ENCODE measurements at places on chromosomes 5 and 9. TPM values are rescaled to one million over a fixed set of nuclear protein-coding genes. Genes with fewer than 3 reads are reported as not detected.

- H3K4me1 ChIP-seq, result peaks cover 24% of the 10 kb centered on the region
- H3K27me3 ChIP-seq, result no peaks in the 10 kb centered on the region
These were observed 50.3 kb downstream of the SEMA6A start for GRCh38 chr5:116524051-116524904.

DNA sequence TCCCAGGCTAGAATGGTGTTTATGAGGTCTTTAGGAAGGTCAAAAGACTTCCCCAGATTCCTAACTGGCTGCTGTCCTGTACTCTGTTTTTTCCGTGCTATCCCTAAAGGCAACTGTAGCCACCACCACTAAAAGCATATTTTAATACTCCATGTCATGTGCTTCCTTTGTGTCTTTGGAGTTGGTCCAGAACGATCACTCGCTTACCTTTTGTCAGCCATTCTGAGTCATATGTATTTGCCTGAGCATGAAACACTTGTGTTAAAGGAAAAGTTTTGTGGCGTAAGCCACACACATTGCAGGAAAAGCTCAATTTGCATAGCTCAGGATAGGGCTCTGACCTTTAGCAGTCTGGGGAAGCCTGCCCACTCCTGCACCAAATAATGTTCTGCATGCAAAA lies 299.6 kb downstream of the NTRK2 start:
- H3K4me1 ChIP-seq, result no peaks in the 10 kb centered on the region
- no peak for DNase-seq
- H3K27me3 ChIP-seq, result no peaks in the 10 kb centered on the region
- H3K27ac ChIP-seq, result no peak overlapping the region
- no peaks in the 10 kb centered on the region for H3K36me3 ChIP-seq
- no peak overlapping the region for H3K4me3 ChIP-seq

DNA sequence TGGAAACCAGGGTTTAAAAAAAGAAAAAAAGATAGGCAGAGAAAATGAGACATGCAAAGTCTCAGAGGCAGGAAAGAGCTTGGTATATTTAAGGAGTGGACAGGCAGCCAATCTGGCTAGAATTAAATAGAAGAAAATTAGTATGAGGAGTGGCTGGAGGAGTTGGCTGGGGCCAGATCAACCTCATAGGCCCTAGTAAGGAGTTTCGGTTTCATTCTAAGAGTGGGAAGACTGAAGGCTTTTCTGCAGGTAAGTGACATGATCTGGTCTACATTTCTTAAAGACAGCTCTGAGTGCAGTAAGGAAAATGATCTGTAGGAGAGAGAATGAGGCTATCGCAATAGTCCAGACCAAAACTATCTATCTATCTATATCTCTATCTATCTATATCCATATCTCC lies 27.5 kb downstream of the ADRB2 start:
- H3K27ac ChIP-seq, result peak overlapping the region; percentile 10
- H3K36me3 ChIP-seq, result no peaks in the 10 kb centered on the region
- peaks cover 44% of the 10 kb centered on the region for H3K4me1 ChIP-seq
- H3K27me3 ChIP-seq, result no peaks in the 10 kb centered on the region
- H3K4me3 ChIP-seq, result no peak overlapping the region

GRCh38 chr9:556199-556598 lies 285.3 kb upstream of the DMRT1 start:
- H3K4me1 ChIP-seq, result no peaks in the 10 kb centered on the region
- H3K27me3 ChIP-seq, result no peaks in the 10 kb centered on the region
- no peak for DNase-seq
- no peak overlapping the region for H3K27ac ChIP-seq

- H3K27me3 ChIP-seq, result no peaks in the 10 kb centered on the region
- no peaks in the 10 kb centered on the region for H3K36me3 ChIP-seq
- no peak for DNase-seq
- no peaks in the 10 kb centered on the region for H3K4me1 ChIP-seq
- H3K4me3 ChIP-seq, result no peak overlapping the region
These were observed 101.7 kb upstream of the FST start for GRCh38 chr5:53378590-53379247.

- H3K4me3 ChIP-seq, result no peak overlapping the region
- no peak overlapping the region for H3K27ac ChIP-seq
- H3K4me1 ChIP-seq, result peaks cover 13% of the 10 kb centered on the region
- no peak for DNase-seq
These were observed 82.6 kb downstream of the GPR21 start for GRCh38 chr9:123116036-123116435.

DNA sequence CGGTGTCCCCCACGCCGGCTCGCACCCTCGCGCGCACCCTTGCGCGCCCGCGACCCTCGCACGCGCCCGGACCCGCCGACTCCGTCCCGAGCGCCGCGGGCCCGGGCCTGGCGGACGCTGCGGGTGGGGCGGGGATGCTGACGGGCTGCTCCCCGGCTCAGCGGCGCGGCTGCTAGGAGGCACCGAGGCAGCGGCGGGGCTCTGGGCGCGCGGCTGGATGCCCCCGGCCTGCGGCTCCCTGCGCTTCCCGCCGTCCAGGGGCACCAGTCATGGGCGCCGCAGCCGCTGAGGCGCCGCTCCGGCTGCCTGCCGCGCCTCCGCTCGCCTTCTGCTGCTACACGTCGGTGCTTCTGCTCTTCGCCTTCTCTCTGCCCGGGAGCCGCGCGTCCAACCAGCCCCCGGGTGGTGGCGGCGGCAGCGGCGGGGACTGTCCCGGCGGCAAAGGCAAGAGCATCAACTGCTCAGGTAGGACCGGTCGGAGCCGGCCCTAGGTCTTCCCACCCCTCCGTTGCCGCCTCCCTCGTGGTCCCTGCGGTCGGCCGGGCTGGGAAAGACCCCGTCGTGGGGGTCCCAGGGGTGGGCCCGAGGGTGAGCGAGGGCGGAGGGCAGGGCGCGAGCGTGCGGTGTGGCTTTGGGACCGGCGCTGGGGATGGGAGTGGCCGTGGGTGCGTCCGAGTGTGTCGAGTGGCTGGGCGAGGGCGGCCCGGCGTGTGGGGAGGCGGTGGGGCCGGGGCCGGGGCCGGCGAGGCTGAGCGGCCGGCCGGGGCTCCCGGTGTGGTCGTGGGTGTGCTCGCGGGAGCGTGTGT lies 530 bp downstream of the TMEFF1 start:
- peaks cover 35% of the 10 kb centered on the region for H3K27me3 ChIP-seq
- H3K4me1 ChIP-seq, result no peaks in the 10 kb centered on the region
- no peak for DNase-seq
- H3K4me3 ChIP-seq, result peak overlapping the region; percentile 64
- H3K27ac ChIP-seq, result no peak overlapping the region

- no peaks in the 10 kb centered on the region for H3K27me3 ChIP-seq
- H3K36me3 ChIP-seq, result no peaks in the 10 kb centered on the region
- no peak for DNase-seq
- H3K4me1 ChIP-seq, result no peaks in the 10 kb centered on the region
These were observed 493.2 kb upstream of the KLF4 start for GRCh38 chr9:107982745-107983144.

Gene CFAP77
- 0.70 TPM for total RNA-seq

DNA sequence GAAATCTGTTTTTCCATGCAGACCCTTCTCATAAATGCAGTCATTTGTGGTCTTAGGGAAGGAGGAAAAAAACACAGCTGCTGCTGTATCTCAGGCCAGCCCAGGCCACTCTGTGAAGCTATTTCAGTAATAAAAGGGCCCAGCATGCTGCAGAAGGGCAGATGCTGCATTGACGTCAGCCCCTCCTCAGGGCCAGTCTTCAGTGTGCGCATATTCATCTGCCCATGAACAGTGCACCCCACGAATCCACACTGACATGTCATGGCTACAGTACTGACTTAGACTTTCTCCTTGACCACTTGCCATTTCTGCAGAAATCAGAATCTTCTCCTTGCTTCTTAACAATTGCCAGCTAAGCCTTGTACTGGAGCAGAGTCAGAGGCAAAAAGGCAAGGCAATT lies 304.7 kb downstream of the GABRG2 start:
- H3K4me3 ChIP-seq, result no peak overlapping the region
- H3K27me3 ChIP-seq, result no peaks in the 10 kb centered on the region
- H3K36me3 ChIP-seq, result no peaks in the 10 kb centered on the region

- no peaks in the 10 kb centered on the region for H3K36me3 ChIP-seq
- peak; percentile 93 for DNase-seq
- peak within 1 kb of the TSS; percentile 97 for H3K4me3 ChIP-seq
- peaks cover 6% of the 10 kb centered on the region for H3K4me1 ChIP-seq
These were observed at the start of gene KDM4C for GRCh38 chr9:6757456-6758247. Gene KDM4C, plus strand, starts transcription at chr9:6757973. Its CDS starts 35,016 bp downstream, at chr9:6792989.

GRCh38 chr5:158283397-158283796 lies 424.5 kb upstream of the CLINT1 start:
- no peak overlapping the region for H3K4me3 ChIP-seq
- H3K4me1 ChIP-seq, result peaks cover 5% of the 10 kb centered on the region
- DNase-seq, result no peak
- no peaks in the 10 kb centered on the region for H3K36me3 ChIP-seq
- peaks cover 3% of the 10 kb centered on the region for H3K27me3 ChIP-seq
- no peak overlapping the region for H3K27ac ChIP-seq

GRCh38 chr9:34405719-34406118 lies 29.0 kb upstream of the MYORG start:
- no peak for DNase-seq
- no peaks in the 10 kb centered on the region for H3K27me3 ChIP-seq
- no peaks in the 10 kb centered on the region for H3K4me1 ChIP-seq

Gene ZFP2
- 1.1 TPM for total RNA-seq

DNA sequence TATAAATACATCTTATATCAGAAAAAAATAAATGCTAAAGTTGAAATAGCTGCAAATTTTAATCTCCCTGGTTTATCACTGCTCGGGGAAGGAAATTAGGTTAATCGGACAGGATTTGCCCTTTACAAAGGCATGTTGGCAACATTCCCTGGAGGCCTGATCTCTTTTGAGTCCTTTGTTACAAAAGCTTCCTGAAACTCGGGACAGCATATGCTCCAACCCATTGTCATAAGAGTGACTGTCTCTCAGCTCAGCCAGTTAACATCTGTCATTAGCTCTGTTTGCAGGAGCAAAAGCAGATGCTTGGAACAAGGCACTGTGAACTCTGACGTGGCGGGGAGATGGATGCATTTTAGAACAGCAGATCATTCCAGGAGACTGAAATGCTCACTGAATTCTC lies 80.6 kb downstream of the MYO10 start:
- H3K4me1 ChIP-seq, result peaks cover 20% of the 10 kb centered on the region
- H3K4me3 ChIP-seq, result no peak overlapping the region
- H3K27me3 ChIP-seq, result no peaks in the 10 kb centered on the region
- DNase-seq, result no peak

DNA sequence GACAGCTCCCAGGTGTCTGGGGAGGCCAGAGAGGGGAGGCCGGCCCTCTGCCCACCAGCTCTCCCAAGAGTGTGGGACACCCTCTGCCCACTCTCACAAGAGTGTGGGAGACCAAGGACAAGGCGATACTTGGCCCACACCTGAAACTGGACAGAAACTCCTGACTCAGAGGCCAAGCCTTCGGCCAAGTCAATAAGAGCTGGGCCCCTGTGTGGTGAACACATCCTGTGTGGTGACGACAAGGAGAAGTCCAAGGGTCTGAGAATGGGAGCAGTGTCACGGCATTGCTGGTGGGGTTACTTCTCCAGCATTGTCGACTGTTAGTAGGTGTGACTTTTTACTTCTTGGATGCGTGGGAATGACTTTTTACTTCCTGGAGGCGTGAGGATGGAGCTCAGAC lies 14.6 kb upstream of the F2RL1 start:
- H3K36me3 ChIP-seq, result no peaks in the 10 kb centered on the region
- H3K27me3 ChIP-seq, result no peaks in the 10 kb centered on the region
- no peak overlapping the region for H3K4me3 ChIP-seq
- peaks cover 3% of the 10 kb centered on the region for H3K4me1 ChIP-seq
- no peak overlapping the region for H3K27ac ChIP-seq
- DNase-seq, result no peak

Gene C7
- total RNA-seq, result 75.5 TPM

DNA sequence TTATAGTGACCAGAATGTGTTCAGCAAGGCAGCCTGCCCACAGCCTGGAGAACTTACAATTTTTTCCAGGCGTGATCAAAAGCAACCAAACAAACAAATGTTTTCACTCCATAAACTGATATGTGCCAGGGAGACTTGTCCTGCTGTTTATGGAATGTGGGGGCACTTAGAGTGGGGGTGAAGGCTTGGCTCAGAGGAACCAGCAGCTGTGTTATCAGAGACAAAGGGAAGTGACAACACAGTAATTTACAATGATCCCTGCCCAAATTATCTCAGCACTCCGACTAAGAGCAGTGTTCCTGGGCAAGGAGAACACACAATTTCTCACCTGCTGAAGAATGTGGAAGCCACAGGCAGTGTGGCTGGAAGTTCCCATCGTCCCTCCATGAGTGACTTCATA lies 429.1 kb upstream of the IRX4 start:
- H3K4me3 ChIP-seq, result no peak overlapping the region
- H3K4me1 ChIP-seq, result no peaks in the 10 kb centered on the region
- no peak for DNase-seq
- H3K36me3 ChIP-seq, result no peaks in the 10 kb centered on the region

Gene PPP2R2B
- total RNA-seq, result 0.62 TPM

Gene SH2D3C
- 10.9 TPM for total RNA-seq

Gene BAAT
- 0.06 TPM for total RNA-seq

Gene FAM169A
- 4.6 TPM for total RNA-seq

Gene ARHGEF39
- total RNA-seq, result 0.66 TPM

DNA sequence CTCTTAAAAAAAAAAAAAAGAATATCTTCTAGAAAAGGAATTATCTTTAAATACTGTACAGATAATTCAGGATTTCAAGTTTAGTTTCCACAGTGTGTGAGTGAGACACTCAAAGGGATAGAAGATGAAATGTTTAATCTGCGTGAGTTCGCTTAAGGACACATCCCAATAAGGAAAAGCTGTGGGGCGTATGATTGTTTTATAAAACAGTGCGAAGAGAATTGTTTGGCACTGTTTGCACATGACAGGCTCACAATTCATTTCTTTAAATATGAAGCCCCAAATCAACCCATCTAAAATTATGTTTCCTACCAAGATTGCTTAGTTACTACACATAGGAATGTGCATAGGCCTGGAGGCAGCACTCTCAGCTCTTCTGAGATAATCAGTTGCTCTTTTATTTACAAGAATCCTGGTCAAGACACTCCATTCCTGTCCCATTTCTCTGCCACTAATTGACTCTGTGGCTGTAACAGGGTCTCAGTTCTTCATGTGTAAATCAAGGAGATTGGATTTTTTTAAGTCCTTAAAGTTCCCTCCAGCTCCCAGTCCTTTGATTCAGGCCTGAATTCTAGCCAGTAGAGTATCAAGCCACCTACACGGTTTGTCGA lies 60.1 kb downstream of the BHMT start:
- H3K27me3 ChIP-seq, result no peaks in the 10 kb centered on the region
- DNase-seq, result no peak
- H3K4me1 ChIP-seq, result no peaks in the 10 kb centered on the region

DNA sequence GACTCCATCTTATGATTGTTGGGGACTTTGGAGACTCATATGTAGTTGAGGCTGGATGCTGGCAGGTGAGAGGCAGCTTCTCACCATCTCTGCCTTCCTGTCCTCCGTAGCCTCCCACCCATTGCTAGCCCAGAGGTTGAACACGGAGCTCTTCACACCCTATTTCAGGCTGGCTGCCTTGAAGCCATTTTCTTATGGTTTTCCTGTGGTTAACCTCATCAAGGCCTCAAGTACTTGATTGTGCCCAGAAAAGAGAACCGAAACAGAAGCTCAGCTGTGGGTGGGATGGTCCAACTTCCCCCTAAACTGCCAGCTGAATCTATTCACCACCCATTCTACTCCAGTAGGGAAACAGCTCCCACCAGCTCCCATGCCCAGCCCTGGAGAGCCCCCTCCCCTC lies 102.9 kb downstream of the LIFR start:
- DNase-seq, result no peak
- H3K27ac ChIP-seq, result no peak overlapping the region

All from heart right ventricle (tissue), 16 donors.